CD4-positive, alpha-beta T cell treated with Interleukin-17A for 1 hour (primary cell): ENCODE measurements at places on chromosomes 11 and 22.
A peak's percentile ranks its signal among the peaks of the same experiment; 100 is the strongest.

DNA sequence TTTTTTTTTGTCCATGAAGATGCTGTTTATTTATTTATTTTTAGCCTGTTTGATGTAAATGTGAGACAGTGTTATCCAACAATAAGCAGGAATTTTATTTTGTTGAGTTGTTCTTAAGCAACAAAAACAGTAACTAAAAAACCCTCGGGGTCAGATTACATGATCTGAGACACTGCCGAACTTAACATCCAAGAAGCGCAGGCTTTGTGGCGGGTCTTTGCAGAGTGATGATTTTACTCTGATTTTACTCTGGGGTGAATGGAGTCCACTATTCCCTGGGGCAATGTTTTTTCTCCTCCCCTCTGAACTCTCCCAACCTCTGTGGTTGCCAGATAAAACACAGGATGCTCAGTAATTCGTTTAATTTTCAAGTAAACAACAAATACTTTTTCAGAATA lies 450.1 kb upstream of the B3GAT1 start:
- DNase-seq = no peak

DNA sequence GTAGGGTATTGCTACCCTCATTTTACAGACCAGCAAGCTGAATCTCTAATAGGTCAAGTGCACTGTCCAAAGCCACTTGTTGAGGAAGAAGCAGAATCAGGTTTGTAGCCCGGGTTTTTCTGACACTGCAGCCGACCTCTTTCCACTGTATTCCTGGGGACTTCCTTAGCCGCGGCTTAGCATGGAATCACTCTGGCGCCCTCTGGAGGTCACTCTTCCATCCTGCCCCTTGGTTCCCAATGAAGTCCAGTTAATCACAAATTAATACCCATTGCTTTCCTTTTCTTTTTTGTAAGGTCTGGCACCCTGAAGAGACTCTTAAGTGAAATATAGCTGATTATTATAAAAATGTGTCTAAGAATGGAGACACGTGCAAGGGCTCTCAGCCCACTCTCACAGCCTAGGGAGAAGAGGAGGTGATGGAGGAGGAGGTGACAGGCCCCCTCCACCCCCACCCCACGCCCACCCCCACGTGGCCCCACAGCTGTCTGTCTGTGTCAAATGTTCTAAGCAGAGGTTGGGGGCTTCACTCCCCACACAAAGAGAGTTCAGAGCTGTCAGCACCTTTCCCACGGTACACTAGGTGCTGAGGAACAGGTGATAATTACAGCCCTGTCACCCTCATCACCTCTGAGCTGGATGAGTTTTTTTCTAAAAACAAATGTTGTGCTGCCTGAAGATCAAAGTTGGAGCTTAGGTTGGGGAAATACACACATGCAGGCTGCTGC lies 57.7 kb upstream of the DRD2 start:
- DNase-seq = peak; percentile 55

DNA sequence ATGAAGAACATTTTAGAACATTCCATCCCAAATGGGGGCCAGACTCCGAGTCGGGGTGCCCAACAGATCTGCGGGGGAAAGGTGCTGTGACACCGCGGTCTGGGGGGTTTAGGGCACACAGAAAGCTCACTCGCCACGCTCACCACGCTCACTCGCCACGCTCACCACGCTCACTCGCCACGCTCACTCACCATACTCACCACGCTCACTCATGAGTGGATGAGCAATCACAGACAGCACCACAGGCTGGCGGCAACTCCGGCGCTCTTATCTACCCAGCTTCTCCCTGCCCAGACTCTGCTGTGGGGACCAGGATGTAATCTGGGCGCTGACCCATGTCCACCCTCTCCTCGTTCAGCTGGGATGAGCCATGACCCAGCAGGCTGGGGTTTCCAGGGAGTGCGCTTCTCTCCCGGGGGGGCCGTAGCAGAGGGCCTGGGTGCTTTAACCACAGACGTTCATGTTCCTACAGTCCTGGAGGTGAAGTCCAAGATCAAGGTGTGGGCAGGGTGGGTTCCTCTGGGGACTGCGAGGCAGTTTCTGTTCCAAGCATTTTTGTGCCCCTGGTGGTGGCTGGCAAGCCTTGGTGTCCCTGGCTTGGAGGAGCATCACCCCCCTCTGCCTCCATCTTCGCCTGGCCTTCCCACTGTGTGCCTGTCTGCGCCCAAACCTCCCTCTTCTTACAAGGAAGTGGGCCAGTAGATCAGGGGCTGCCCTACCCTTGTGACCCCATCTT lies 141.2 kb downstream of the CTTN start:
- DNase-seq = no peak

- peak; percentile 61 for DNase-seq
Observed at GRCh38 chr11:128686745-128687177, 7.1 kb upstream of the FLI1 start.

- no peak for DNase-seq
Observed at GRCh38 chr11:61908730-61909316, 8.5 kb downstream of the RAB3IL1 start.

- no peak for DNase-seq
Observed at GRCh38 chr11:116885951-116886655, 48.7 kb upstream of the APOA1 start.

DNA sequence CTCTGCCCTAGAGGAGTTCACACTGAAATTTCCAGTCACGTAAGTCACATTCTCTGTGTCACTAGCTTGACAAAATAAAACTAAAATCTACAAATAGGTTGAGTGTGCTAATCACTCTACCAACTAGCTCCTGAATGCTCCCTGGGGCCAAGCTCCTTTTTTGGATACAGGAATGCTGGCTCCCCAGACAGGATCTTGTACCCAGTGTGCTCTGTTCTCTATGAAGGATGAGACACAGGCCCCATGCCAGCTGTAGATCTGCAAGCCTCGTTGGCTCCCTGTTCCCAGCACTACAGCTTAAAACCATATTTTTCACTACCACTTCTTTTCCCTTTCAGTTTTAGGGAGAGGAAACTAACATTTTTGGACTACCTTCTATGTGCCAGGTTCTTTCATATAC lies 3.7 kb upstream of the IPO7 start:
- DNase-seq = no peak

DNA sequence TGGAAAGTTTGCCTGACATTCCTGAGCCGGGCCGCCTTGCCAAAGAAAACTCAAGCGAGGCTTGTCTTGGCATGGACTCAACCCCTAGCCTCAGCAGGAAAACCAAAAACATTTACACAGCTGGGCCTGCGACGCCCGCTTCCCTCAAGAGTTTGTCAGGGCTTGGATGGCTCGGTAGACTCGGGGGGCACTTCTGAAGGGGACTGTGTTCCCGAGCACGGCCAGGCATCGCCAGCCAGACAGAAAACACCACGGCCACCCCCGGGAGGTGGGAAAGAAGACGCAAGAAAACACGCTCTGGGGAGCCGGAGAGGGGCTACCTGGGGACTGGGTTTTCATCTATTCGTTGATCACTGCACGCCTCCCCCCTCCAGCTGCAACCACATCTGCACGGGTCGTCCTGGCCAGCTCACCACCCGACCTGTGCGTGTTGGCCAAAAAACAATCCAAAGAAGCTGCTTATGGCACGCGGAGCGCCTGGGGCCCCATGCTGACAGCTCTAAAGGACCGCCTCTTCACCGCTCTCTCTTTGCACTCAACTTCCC lies 380.7 kb downstream of the MN1 start:
- no peak for DNase-seq

DNA sequence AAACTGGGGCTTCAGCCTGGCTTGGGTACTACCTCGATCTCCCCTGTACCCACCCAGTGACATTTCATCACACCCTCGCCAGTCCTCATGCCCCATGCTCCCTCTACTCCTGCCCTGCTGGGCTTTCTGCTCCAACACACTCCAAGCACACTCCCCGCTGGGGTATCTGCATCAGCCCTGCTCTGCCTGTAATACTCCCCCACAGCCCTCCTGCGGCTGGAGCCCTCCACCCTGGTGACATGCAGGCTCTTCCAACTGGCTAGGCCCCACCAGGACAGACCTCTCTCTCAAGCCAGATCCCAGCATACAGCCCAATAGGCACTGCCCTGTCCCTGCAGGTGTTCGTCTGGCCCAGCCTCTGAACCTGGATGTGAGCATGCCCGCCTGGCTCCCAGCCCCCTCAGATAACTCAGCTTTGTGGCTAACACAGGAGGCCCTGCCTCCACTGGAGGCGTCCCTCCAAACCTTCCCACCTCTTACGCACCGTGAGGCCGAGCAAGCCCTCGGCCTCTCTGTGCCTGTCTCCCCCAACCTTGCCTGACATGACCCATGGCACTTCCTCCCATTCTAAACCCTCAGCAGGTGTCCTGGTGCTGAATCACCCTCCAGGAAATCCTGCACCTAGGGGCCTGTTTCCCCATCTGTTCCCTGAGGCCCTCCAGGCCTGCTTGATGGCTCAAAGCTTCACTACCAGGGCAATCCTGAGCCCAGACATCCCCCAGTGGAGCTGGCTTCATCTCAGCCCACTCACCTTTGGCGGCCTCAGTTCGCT lies 33.5 kb upstream of the TXNRD2 start:
- DNase-seq = no peak

GRCh38 chr22:50323900-50324299 lies 2.9 kb downstream of the DENND6B start:
- DNase-seq = no peak

GRCh38 chr22:27851974-27852746 lies 50.6 kb upstream of the MN1 start:
- no peak for DNase-seq

GRCh38 chr22:23774114-23774921 lies 1.7 kb downstream of the MMP11 start:
- no peak for DNase-seq

GRCh38 chr11:58913685-58914084 lies 25.6 kb upstream of the GLYATL1 start:
- DNase-seq = no peak

DNA sequence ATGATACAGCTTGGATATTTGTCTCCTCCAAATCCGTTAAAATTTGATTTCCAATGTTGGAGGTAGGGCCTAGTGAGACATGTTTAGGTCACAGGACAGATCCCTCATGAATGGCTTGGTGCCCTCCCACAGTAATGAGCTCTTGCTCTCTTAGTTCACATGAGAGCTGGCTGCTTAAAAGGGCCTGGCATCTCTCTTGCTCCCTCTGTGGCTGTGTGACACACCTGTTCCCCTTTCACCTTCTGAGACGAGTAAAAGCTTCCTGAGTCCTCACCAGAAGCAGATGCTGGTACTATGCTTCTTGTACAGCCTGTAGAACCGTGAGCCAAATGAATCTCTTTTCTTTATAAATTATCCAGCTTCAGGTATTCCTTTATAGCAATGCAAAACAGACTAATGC lies 3.5 kb downstream of the VPS37C start:
- no peak for DNase-seq

GRCh38 chr11:78420255-78420764 lies 2.7 kb upstream of the GAB2 start:
- peak; percentile 59 for DNase-seq

DNA sequence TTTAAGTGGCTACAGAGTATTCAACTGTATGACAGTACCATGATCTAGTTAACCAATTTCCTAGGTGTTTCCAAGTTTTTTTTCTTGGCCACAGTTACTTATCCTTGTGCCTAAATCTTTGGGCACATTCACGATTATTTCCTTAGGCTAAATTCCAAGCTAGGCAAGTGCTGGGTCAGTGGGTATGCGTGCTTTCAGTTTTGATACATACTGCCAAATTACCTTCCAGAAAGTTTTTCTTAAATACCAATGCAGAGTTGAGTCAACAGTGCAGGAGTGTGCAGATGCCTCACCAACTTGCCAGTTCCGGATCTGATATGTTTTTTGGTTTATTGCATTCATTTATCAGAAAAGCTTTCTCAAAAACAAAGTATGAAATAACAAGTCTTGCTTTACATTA lies 67.9 kb upstream of the OR4B1 start:
- DNase-seq = no peak

DNA sequence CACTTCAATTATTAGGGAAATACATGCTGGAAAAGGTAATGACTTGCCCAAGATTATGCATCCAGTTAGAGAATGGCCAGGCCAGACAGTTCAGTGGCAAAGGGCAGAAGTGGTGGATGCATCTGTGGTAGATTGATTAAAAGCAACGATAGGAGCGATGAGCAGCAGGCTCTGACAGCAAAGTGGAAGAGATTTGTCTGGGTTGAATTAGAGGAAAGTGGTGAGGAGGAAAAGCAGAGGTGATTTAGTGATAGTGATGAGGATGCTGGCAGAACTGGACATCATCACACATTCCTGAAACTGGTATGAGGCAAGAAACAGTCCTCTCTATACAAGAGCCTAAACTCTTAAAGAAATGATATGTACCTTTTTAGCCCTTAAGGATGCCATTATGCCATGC lies 12.5 kb downstream of the HSD17B12 start:
- DNase-seq = no peak

DNA sequence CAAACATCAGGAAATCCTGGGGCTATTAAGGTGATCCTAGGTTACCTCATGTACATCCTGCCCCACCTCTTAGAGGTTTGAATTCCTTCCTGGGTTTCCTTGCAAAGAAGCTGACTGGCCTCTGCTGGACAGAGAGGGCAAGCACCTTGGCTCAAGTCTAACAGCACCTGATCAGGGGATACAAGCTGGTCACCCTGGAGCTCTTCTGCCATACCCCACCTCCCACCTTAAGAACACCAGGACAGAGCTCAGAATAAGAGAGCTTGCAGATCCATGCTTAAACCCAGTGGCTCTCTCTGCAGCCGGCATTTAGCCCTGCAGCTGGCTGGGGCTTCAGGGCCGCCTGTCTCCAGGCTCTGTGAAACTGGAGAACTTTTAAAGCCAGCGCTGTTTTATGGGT lies 386.6 kb upstream of the NARS2 start:
- DNase-seq = no peak

DNA sequence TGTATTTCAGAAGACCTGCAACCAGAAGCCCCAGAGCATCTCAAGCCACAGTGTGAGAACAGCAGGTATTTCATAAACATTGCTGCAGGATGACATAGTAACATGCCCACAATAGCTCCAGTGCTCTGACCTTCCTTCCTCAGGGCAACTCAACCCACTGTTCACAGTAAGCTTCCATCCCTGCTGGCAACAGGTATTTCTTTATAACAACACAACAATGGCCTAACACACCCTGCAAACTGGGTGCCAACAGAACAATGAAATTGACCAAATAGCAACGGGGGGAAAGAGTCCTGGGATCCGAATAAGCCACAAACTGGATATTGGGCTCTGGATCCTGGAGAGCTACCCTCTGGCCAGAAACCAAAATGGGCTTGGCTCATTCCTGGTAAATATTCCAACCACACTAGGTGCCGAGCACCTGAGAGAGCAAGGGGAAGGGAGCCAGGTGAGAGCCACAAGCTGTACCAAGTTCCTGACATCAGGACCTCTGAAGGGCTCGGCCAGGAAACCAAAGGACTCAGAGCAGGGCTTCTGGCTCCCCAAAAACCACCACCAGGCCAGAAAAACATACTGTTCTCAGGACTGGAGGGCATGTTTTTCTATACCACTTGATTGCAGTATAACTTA lies 99.5 kb downstream of the MICAL3 start:
- no peak for DNase-seq

DNA sequence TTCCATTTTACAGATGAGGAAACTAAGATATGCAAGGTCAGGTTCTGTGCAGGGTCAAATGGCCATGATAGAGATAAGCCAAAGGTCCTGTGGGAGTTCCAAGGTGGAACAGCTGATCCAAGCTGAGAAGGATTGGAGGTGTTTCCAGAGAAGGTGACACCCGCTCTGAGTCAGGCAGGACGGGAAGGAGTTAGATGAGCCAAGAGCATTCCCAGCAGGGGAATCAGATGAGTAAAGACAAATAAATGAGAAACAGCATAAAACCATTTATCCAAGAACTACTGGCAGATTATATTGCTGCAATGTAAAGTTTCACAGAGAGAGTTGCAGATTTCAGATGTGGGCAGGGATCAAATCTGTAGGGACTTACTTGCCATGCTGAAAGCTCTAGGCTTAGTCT lies 18.9 kb upstream of the HEPHL1 start:
- no peak for DNase-seq
